Activated CD4-positive, alpha-beta T cell treated with anti-CD3 and anti-CD28 coated beads for 24 hours (primary cell): ENCODE measurements at places on chromosomes 12 and 14.

DNA sequence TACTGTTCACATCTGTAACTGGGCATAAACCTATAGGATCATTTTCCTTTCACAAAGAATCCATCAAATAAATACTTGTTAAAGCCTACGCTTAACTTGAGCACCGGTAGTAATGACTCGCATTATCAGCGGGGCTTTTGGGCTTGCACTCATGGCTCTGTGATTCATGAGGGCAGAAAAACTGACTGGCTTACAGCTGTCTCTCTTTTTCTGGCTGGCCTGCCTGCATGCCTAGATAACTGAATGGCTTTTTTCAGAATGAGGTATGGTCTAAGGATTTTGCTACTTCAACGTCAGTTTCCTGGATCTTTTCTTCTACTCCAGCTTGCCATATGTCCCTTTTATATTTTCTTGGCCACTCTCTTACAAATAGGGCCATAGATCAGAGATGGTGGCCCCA is 531.1 kb downstream of the NRXN3 start:
- no peak for DNase-seq

DNA sequence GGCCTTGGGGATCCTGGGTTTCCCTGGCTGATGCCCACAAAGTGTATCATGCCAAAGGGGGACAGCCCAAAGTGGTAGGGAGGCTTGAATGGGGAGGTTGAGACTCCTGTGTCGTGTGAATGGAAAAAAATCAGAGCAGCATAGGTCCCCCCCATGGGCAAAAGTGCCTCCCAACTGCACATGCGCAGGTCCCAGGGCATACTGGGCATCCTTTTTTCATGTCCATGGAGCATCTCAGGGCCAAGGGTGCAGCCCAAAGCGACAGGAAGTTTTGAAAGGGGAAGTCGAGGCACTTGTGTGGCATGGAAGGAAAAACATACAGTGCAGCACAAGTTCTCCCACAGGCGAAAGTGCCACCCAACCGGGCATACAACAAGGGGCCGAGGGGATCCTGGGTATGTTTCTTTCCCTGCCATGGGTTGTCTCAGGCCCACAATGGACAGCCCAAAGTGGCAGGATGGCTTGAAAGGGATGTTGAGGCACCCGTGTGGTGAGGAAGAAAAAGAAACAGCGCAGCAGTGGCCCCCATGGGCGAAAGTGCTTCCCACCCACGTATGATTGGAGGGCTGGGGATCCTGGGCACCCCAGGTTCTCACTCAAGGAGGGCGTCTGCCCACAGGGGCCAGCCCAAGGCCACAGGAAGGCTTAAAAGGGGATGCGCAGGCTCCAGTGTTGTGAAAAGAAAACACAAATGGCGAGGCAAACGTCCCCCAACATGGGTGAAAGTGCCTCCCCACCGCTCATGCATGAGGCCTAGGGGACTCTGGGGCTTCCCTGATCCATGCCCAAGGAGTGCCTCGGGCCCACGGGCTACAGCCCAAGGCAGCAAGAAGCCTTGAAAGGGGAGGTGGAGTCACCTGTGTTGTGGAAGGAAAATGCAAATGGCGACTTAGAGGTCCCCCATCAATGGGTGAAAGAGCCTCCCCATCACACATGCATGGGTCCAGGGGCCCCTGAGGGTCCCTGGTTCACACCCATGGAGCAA is 573.7 kb downstream of the ALG10 start:
- no peak for DNase-seq

GRCh38 chr12:94706250-94706661 is 55.9 kb upstream of the TMCC3 start:
- DNase-seq = no peak

GRCh38 chr12:99558109-99558508 is 89.4 kb upstream of the GARIN6 start:
- no peak for DNase-seq
